ENCODE measurements at places on chromosomes 16 and 17.

DNA sequence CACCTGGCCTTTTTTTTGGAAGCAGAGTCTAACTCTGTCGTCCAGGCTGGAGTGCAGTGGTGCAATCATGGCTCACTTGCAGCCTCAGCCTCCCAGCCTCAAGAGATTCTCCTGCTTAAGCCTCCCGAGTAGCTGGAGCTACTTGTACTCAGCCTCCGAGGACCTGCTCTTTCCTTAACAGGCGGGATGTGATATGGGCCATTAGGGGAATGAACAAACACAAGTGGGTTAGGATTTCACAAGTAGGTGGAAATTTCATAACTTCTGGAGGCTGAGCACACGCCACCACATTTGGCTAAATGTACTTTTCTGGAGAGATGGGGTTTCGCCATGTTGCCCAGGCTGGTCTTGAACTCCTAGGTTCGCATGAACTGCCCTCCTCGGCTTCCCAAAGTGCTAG is 4.1 kb downstream of the PAM16 start:
- DNase-seq = no peak

- DNase-seq = no peak
Observed at GRCh38 chr16:12507366-12507765, 296.3 kb downstream of the CPPED1 start.

GRCh38 chr17:11707586-11707985 is 109.3 kb downstream of the DNAH9 start:
- DNase-seq = no peak

DNA sequence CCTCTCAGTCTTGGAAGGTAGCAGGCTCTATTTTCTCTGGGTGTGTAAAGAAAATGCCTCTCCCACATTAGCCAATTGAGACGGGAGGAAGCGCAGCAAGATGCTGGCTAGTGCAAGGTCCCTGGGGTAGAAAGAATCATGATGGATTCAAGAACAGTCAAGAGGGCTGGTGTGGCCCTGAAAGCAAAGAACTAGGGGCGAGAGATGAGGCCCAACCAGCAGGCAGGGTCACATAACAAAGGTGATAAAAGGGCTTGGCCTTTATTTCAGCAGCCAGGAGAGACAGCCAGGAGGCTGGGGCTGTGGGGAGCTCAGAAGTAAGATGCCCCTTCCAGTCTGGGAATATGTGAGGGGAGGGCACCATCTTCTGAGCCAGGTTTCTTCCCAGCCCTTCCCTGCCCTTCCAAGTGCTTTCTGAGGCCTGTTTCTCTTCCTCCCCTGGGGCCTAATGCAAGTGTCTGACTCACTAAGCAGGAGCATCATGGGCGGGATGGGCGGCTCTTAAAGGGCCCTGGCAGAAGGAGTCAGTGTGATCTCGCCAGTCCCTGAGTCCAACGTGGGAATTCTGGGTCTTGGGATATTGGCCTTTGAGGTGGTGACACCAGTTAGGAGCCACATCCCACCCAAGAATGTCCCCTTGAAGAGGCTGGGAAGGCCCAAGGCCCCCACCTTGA is 3.9 kb upstream of the NLRC5 start:
- no peak for DNase-seq

GRCh38 chr17:49891271-49891670 is 43.4 kb upstream of the TAC4 start:
- no peak for DNase-seq

DNA sequence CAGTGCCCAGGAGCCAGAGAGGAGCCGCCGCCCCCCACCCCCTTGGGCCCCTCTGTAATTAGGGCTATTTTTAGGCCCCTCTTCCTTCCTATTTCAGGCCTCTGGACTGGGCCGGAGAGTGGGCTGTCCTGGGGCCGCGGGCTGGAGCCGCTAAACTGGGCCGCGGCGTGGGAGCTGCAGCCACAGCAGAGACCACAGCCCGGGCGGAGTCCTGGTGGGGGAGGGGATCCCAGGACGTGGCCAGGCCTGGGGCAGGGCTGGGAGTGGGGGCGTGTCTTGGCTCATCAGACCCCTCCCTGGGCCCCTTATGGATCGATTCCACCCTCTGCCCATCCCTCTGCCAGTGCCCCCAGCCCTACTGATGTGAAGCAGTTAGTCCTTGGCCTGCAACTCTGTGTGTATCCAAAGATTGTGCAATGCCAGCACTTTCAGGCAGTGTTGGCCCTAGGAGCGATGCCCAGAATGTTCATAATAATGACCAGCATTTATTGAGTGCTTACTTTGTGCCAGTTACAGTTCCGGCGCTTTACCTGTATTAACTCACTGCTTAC is 15.0 kb upstream of the TAC4 start:
- DNase-seq = no peak
